GDM1 (cell line): ENCODE measurements at places on chromosomes 2 and 18.

DNA sequence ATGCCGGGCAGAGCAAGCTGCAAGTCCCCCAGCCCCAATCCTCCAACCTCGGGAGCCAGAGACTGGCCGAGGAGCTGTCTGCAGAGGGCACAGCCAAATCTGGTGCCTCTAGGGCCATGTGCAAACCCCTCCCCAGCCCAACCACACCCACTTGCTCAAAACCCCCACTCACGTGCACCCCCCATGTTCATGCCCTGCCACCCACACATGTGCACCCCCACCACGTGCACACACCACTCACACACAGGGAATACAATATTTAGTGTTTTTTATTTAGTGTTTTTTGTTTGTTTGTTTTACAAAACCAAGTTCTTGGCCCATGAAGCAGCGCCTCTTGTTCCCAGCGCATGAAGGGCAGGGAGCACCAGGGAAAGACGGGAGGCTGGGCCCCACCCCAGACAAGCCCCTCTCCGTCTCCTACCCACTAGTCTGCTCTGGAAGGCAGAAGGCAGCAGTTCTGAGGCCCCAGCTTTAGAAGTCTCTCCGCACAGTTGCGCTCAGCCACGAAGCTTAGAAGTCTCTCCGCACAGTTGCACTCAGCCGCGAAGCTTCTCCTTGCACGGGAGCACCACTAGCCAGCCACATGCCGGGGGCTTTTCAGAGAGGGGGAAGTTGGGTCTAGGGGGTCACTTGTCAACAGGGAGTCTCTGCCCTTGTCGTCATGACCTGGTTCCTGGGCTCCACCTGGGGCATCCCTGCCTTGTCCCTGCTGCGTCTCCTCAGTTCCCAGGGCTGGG lies 276.1 kb upstream of the HDAC4 start:
- no peak for DNase-seq

- no peak for DNase-seq
Measured at GRCh38 chr2:28457237-28457636, 38.6 kb upstream of the PLB1 start.

DNA sequence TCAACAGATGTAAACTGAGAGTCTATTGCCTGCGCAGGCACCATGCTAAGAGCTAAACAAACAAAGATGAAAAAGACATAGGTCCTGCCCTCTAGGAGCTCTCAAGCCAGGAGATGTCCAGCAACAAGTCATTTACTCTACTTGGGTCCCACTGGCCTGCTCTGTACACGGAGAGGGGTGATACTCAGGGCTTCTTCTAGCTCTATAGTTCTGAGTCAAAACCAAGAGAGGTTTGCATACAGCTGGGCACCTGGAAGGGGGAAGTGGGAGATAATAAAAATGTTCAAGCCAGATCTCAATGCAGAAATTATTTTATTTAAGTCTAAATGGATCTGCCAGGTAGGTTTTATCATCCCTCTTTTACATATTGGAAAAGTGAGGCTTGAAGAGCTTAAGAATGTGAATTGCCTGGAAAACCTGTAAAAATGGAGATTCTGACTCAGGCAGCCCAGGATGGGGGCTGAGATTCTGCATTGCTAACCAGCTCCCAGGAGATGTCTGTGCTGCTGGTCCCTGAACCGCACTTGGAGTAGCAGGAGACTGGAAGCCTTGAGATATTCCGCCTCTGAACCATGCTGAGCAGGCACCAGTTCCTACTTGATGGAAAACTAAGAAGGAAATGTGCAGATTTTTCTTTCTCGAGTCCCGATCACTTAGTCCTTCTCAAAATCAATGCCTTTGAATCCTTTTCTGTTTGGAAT lies 201.1 kb downstream of the PRKCE start:
- DNase-seq, result no peak

- no peak for DNase-seq
Measured at GRCh38 chr2:84052913-84053312, 406.2 kb downstream of the SUCLG1 start.

DNA sequence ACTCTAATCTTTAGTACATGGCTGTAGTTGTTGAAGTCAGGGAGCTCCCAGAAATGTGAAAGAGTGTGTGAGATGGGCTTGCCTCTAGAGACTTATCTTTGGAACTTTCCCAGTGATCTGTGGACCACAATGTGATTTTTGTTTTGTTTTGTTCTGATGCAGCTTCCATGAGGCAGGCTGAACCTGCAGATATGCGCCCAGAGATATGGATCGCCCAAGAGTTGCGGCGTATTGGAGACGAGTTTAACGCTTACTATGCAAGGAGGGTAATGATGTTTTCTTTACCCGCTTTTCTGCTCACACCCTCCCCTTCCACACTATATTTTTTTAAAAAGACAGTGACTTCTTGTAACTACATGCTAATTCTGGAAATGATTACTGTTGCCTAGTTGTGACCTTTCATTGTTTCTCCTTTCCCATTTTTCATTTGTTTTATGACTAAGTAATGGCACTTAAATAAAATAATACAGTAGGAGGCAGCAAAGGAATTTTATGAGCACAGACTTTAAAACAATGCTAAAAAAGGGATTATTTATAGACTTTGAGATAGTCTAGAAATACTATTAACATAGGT lies 29.3 kb downstream of the BCL2L11 start:
- no peak for DNase-seq

DNA sequence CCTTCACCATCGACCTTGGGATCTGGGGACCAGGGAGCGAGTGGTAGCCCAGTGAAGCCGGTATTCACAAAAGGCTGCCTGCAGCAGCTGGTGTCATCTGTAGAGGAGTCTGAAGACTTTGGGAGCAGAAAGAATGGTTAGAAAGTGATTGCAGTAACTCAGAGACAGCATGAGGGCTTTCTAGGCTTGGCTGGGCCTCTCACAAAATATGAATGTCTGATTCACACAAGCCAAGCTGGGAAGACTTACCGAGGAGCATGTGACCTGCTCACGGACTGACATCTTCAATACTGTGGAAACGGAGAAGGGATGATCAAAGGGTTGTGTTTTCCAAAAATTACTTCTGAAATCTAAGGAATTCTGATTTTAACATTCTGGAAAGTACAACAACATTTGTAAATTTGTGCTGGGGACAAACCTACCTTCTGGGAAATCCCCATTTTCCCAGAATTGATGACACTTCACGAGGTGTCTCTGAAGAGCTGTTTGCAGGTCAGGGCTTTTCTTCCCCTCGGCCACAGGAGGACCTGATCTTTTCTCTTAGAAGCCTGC lies 111.7 kb downstream of the ACOXL start:
- no peak for DNase-seq

- DNase-seq, result no peak
Measured at GRCh38 chr18:51712821-51713220, 515.3 kb upstream of the MEX3C start.

GRCh38 chr2:102667072-102667471 lies 47.7 kb downstream of the SLC9A2 start:
- DNase-seq, result no peak

- DNase-seq, result no peak
Measured at GRCh38 chr2:174959787-174960186, 45.4 kb downstream of the CHN1 start.

DNA sequence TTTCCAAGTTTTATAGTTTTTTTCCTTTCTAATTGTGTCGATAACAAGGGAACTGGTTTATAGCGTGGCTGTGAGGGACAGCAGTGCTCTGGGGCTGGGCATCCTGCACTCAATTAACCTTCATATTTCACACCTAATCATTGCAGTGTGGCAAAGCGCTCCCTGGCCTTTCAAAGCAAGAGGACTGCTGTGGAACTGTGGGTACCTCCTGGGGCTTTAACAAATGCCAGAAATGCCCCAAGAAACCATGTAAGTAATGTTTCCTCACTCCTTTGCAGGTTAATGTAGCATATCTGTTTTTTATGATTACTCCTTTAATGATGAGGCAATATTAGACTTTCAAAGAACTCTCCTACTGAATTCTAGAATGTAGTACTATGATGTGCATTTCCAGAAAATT lies 259.0 kb upstream of the RASGRP3 start:
- DNase-seq, result no peak
